MM.1S (cell line): ENCODE measurements at places on chromosomes 3 and 15.

DNA sequence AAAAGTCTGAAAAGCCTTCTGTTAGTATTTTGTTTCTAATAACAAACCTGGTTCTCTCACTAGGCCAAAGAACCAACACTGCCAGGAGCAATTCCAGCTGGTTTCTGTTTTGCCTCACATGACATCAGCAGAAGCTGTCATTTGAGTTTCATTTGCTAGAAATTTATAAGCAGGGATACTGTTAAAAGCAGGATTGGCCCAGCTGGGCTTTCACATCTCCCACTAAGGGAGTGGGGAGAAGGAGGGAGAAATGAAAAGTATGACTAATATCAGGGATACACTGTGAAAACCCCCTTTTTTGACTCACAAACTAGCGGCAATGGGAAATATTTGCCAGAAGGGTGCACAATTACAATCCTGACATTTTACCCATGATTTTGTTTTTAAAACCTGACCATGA, 5.3 kb downstream of the CCDC80 start:
- DNase-seq: no peak

- DNase-seq: no peak
These were observed 50.9 kb upstream of the CFAP161 start for GRCh38 chr15:81083201-81083600.

GRCh38 chr15:40428185-40428584, 12.6 kb upstream of the BAHD1 start:
- no peak for DNase-seq

GRCh38 chr15:40938536-40938870, 9.4 kb downstream of the DLL4 start:
- DNase-seq: no peak

DNA sequence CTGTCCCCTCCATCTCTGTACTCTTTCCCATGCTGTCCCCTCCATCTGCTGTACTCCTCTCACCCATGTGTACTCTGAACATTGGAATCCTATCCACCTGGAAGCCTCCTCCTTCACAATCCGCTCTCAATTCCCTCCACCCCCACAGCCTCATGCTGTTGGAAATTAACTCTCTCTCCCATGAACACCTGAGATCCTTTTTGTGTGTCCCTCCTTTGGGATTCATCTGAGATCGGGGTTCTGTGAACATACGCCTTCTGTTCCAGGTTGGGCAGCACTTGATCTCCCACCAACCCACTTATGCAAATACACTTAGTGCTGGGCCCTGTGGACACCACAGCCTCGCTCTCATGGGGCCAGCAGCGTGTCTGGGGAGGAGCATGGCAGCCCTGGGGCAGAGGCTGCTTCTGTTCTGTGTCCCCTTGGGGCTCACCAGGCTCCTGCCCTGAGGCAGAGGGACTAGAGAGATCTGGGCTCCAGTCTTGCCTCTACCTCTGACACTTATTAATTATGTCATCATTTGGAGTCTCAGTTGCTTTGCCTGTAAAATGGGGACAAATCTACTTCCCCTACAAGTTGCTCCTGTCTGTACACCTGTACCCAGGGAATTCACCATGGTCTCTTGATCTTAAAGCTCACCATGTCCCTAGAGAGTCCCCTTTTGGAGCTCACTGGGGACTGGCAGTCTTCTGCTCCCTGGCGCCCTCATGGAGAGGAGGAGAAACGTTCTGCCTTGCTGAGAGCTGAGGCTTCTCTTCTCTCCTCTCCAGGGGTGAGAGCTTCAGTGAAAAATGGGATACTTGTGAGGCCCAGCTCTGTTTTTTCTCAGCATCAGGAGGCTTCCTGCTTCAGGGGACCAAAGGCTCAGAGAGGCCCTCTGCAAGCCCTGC, 42.7 kb downstream of the ITGA11 start:
- no peak for DNase-seq

GRCh38 chr3:189710620-189711402, 79.6 kb downstream of the TP63 start:
- DNase-seq: no peak

DNA sequence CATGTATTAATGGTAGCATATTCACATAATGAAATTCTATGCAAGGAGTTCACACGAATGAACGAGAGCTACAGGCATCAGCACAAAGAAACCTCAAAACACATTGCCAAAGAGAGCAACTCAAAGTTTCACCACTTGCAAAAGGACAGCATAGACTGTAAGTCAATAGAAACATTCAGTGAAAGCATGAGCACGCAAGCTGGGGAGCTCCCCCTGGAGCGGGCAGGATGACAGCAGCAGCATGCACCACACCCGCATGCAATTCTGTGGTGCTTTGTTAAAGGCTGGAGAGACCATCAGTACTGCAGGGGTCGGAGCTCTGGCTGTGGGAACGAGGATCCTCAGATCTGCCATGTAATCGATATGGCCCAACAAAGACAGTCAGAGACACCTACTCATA, 18.7 kb downstream of the OCA2 start:
- no peak for DNase-seq

DNA sequence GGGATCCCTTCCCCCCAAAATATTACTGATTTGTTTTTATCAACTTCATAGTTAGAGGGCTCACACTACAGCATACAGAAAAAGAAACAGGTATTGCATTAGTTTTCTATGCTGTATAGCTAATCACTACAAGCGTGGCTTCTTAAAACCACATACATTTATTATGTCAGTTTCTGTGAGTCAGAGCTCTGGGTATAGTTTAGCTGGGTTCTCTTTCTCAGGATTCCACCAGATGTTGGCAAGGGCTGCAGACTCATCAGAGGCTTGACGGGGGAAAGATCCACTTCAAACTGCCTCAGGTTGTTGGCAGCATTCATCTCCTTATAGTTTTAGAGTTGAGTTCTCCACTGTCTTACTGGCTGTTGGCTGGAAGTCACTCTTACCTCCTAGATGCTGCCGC, 328.0 kb downstream of the NLGN1 start:
- DNase-seq: peak; percentile 36

DNA sequence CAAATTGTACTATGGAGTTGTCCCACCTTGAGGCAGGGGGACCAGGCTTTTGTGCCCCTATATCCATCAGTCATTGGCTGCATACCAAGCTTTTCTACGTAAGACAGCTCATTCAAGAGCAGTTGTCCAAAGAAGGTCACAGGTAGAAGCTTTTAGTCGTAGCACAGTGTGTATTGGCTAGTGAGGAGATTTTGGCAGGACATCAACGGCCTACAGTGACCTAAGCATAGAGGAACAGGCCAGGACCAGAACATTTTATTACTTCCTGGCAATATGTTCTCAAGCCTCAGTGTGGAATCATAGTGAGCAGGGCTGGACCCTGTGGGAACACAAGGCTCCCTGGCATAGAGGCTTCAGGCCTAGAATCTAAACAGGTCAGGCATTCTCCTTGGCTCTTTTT, 105.4 kb upstream of the ANKRD28 start:
- no peak for DNase-seq

DNA sequence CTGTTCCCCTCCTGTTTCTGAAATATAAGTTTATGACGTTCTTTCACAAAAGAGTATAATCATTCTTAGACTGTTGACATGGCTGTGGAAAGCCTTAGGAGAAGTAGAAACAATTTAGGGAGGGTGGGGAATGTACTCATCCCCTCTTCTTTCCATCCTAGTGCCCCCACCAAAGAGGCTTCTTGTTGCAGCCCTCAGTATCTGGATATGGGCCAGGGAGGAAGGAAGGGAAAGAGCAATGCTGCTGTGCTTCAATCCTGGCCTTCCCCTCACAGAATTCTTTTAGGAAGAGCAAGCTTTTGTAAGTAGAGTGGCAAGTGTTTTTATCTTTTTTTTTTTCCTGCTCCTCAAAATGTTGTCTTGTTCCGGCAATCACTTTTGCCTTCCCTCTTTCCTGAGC, 1.7 kb downstream of the INAFM2 start:
- DNase-seq: no peak

- no peak for DNase-seq
These were observed 405.3 kb downstream of the VPS13C start for GRCh38 chr15:61654918-61655317.
